ENCODE measurements at places on chromosomes 3 and 15. TPM values are rescaled to one million over a fixed set of nuclear protein-coding genes. Genes with fewer than 3 reads are reported as not detected.

SKOR1 gene
- 0.05 TPM for polyA plus RNA-seq

TRMT10C gene
- polyA plus RNA-seq: 18.5 TPM

CD47 gene
- polyA plus RNA-seq: 148 TPM

CERS3 gene
- polyA plus RNA-seq: not detected

NUP210 gene
- 1.6 TPM for polyA plus RNA-seq

GREM1 gene
- 10.9 TPM for polyA plus RNA-seq

WDR93 gene
- 0.24 TPM for polyA plus RNA-seq

GRCh38 chr3:156654834-156655233, 19.6 kb upstream of the TIPARP start:
- no peak for DNase-seq

- no peak for DNase-seq
Measured at GRCh38 chr3:39183211-39184080, 8.9 kb downstream of the XIRP1 start.

DNA sequence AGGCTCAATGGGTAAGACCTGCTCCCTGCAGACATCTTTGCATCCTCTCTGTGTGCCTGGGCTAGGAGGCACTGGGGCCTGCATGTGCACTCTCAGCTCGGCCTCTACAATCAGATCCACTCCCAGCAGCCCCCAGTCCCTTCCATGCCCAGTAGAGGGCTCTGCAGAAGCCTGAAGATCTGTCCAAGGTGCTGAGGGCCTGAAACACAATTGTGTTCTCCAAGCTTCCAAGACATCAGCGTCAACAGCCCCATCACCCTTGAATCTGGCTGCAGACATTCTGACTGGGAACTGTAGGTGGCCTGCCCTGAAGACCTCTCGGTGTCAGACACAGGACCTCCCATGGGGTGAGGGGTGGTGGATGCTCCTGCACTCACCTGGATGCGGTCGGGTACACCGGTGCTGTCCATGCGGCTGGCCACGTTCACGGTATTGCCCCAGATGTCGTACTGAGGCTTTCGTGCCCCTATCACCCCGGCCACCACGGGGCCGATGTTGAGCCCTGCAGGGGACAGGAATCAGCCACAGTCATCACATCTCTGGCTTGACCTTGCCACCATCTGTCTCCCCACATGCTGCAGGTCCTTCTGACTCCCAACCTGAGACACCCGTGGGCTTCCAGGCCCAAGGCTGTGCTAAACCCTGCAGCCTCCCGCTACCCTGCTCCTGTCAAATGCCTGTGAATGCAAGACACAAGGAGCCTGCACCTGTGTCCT, 84.7 kb downstream of the SEC22A start:
- peak; percentile 43 for DNase-seq

- no peak for DNase-seq
Measured at GRCh38 chr3:24628523-24629258, 134.0 kb upstream of the THRB start.

- no peak for DNase-seq
Measured at GRCh38 chr15:85500060-85500708, 119.8 kb downstream of the AKAP13 start.

DNA sequence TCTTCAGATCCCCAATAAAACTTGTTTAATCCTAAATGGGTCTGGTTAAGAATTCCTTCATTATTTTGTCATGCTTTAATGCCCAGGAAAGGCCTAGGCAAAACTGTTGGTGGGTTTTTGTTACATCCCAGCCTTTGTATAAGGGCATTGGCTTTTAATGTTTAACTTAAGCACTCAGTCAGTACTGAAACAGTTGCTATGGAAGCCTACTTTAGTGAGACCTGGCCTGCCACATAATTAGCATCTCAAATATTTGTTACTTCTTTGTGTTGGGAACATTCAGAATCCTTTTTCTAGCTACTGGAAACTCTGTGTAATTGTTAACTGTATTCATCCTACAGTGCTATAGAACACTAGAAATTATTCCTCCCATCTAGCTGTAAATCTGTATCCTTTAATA, 369.6 kb upstream of the ATP10A start:
- no peak for DNase-seq

GRCh38 chr15:98800437-98801233, 152.3 kb downstream of the IGF1R start:
- peak; percentile 64 for DNase-seq

GRCh38 chr3:56855856-56856512, 54.2 kb upstream of the ARHGEF3 start:
- peak; percentile 27 for DNase-seq

- DNase-seq: no peak
Measured at GRCh38 chr3:157351981-157352380, 84.7 kb upstream of the PTX3 start.

DNA sequence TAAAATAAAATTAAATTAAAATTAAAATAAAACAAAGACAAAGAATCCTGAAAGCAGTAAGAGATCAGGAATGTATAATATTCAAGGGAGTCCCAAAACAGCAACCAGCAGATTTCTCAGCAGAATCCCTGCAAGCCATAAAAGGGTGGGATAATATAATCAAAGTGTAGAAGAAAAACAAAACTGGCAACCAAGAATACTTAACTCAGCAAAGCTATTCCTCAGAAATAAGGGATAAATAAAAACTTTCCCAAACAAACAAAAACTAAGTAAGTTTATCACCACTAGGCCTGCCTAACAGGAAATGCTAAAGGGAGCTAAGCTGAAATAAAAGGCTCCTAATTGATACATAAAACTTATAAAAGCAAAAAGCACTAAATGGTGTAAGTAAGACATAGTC, 29.8 kb downstream of the THBS1 start:
- DNase-seq: no peak

GRCh38 chr15:100190675-100191074, 151.1 kb downstream of the ADAMTS17 start:
- no peak for DNase-seq

- DNase-seq: no peak
Measured at GRCh38 chr3:13006216-13006990, 66.8 kb downstream of the IQSEC1 start.

- DNase-seq: no peak
Measured at GRCh38 chr3:159609625-159610024, 379.0 kb upstream of the IL12A start.

DNA sequence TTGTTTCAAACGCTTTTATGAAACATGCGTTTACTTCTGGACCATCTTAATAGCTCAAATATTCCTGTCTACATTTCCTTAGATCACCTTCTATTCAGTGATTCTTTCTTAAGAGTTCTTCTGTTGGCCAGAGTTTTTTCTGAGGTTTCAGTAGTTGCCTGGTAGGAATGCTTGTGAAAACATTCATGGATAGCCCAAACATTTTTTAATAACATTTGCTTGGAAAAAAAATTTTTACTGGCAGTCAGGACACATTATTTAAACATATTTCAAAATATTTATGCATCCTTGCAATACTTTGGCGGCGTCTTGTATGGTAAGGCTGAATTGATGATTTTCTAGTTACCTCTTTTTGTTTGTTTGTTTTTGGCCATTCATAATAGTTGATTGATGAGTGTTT, 47.4 kb upstream of the ZBTB20 start:
- no peak for DNase-seq

DNA sequence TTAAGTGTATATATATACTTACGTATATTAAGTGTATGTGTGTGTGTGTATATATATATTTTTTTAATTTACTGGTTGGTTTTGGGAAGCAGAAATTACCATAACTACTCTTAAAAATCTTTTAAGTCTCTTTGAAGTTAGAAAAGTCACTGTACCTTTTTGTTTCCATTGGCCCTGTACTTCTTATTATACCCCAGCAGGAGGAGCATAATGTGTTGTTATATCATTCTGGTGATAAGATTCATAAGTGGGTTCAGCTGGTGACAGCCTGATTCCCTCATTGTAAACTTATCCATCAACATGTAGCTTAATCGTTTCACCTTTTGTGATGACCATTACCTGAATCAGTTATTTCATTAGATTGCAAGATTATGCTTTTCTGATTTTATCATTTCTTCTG, 30.8 kb downstream of the MLH1 start:
- no peak for DNase-seq

Measured in ovary (tissue), 10 donors.